ENCODE measurements at places on chromosomes 1 and 21.

DNA sequence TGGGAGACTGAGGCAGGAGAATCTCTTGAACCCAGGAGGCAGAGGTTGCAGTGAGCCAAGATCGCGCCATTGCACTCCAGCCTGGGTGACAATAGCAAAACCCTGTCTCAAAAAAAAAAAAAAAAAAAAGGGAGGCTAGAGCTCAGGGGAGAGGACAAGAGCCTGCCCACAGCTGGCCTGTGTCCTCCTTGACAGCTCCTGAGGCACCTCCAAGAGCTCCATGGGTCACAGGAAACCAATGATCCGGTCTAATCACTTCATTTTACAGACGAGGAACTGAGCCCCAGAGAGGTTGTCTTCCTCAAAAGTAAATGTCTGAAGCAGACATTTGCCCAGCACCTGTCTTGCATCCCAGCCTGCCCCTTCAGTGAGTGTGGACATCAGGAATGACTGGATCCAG is 49.4 kb downstream of the NID1 start:
- DNase-seq = no peak

- DNase-seq = no peak
Observed at GRCh38 chr1:18043871-18044270, 63.7 kb upstream of the IGSF21 start.

- no peak for DNase-seq
Observed at GRCh38 chr1:62726011-62726442, 37.8 kb upstream of the DOCK7 start.

GRCh38 chr21:43719748-43720538 is 1.0 kb downstream of the PDXK start:
- DNase-seq = no peak
